ENCODE measurements at places on chromosomes 2 and 18.

- no peak for DNase-seq
Observed at GRCh38 chr2:175062787-175063585, 57.8 kb upstream of the CHN1 start.

- DNase-seq = no peak
Observed at GRCh38 chr2:225008179-225008856, 34.0 kb downstream of the DOCK10 start.

DNA sequence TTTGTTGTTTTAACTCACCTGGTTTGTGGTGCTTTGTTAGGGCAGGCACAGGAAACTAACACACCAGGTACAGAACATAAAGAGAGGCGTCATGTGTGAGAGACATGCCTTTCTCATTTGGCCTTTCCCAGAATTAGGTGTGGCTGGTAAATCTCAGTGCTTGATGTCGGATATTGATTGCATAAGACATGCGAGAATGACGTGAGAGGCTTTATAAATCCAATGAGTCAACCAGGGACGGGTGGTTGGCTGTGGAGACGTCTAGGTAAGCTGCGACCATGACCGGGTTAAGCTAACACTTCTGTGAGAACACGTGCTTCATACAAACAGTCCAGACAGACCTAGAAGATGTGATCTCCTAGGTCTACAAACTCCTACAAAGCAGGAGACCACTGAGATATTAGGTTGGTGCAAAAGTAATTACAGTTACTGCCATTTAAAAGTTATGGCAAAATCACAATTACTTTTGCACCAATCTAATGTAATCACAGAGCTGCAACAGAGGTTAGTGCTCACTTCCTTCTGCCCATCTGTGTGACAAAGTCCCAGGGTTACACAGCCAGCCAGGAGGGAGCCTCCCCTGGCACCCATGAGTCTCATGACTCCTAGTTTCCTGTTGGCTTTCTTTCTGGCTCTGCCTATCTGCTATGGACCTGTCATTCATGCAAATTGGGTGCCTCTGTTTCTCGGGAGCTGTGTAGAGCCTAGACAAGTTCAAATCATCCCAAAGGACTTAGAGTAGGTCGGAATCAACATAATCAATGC is 98.9 kb upstream of the ATP8B1 start:
- no peak for DNase-seq

DNA sequence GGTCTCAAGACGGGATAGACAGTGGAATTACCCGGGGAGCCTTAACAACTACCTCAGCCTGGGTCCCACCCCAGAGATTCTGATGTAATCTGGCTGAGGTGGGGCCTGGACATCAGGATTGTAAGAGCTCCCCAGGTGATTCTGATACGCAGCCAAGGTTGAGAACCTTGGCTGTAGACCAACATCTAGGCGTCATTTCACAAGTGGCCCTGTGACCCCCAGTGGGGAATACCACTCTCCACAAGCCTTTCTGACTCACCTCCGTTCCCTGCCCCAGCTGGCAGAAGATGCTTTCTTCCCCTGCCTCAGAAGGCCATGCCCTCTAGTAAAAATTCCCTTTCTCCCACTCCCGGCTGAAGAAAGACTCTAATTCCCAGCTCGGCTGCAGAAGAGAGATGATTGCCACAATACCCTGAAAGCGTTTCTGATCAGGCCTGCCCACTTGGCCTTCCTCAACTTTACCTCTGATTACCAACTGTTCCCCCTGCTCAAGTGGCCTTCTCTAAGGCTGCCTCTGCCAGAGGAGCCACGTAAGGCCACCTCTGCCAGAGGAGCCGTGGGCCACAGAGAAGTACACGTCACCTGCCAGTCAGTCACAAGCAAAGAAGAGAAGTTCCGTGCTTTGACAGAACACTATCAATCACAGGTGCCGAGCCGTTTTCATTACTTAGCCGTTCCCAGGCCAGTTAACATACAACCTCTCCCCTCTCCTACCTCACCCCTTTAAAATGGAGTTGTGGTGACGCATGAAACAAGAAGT is 116.8 kb upstream of the PKDCC start:
- DNase-seq = no peak

- DNase-seq = no peak
Observed at GRCh38 chr2:136010126-136010525, 24.7 kb upstream of the DARS1 start.

GRCh38 chr18:32335228-32335627 is 135.5 kb downstream of the GAREM1 start:
- no peak for DNase-seq

DNA sequence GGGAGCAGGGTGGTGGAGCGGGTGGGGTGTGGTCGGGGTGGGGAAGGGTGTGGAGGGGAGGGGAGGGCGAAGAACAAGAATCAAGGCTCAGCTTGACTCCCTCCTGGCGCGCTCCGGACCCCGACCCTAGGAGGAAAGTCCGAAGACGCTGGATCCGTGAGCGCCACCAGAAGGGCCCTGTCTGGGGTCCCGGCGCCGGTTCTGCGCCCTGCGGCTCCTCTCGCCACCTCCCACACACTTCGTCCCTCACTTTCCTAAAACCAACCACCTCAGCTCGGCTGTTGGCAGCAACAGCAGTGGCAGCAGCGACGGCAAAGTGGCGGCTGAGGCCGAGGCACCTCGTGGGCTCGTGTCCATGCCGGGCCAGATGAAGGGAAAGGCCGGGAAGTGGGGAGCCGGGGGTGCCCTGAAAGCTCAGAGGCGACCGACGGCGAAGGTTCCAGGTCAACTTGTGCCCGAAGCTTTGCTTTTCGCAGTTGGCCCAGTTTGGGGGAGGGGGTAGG is 2.1 kb downstream of the KLHL14 start:
- no peak for DNase-seq

GRCh38 chr2:18435426-18436037 is 124.9 kb downstream of the RDH14 start:
- no peak for DNase-seq

- no peak for DNase-seq
Observed at GRCh38 chr18:50649821-50650220, 89.9 kb downstream of the MAPK4 start.

GRCh38 chr2:11187083-11187619 is 31.9 kb downstream of the SLC66A3 start:
- no peak for DNase-seq

DNA sequence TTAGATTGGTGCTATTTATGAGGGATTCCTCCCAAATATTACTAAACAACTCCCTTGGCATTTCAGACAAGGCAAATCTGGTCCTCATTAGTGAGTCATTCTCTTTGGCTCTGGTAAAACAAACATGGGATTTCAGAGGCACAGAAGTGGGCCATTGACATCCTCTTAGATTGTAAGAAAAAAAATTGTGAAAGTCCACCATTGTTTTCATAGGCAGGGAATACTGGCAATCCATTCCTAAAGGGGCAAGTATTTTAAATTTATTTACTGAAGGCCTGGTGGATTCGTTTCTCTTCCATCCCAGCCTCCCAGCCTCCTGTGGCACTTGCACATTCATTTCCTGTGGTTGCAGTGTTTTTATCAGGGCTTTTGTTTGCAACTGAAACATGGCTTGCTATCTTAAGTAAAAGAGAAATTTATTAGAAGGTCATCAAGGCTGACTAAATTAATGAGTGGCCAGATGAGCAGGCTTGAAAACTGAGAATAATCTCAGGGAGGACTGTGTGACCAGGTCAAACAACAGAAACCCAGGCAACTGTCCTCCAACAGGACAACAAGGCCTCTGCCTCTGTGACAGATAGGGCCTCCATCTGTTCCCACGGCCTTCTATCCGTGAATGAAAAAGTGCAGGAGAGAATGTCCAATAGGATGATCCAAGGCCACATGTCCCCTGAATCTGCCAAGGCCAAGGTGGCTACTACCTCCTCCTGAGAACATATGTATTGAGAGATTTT is 23.1 kb upstream of the TNFAIP6 start:
- no peak for DNase-seq

GRCh38 chr18:33201509-33201926 is 239.0 kb downstream of the CCDC178 start:
- DNase-seq = no peak

Data from activated T-cell treated with anti-CD3 and anti-CD28 coated beads for 24 hours (primary cell).